ENCODE measurements at places on chromosomes 5 and 9. TPM values are rescaled to one million over a fixed set of nuclear protein-coding genes. Genes with fewer than 3 reads are reported as not detected.

The BAAT gene
- total RNA-seq = 0.07 TPM

The ZBED3 gene
- total RNA-seq = 2.2 TPM

DNA sequence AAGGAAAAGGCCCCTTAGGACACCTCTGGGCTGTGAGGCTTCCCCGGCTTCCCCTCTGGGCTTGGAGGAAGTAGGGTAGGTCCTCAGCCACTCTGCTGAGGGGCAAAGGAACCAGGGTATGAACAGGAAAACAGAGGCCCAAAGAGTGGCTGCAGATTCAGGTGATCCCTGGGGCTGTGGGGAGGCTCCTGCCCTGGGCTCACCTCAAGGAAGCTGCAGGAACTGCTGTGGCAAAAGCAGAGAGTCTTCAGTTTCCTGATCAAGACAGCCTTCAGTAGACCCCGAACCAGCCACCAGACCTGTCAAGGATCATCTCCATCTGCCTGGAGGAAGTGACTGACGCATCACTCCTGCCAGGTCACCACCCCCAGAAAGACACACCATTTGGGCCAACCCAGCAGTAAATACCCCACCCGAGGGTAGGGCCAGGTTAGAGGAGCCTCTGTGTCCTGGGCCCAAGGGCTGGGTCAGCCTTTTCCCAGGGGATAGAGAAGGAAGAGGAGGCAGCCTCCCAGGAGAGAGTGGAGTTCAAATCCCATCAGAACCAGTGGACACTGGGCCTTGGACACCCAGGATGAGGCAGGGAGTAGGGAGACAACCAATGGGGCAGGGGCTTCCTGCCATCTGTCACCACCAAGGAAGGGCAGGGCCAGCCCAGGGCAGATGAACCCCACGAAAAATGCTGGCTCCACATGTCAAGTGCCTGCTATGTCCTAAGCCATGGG, 5.8 kb upstream of the ST6GALNAC6 start:
- DNase-seq = peak; percentile 77

GRCh38 chr5:169142264-169142970, 158.5 kb downstream of the SLIT3 start:
- no peak for DNase-seq

GRCh38 chr9:76153339-76153738, 240.9 kb downstream of the RFK start:
- no peak for DNase-seq

- DNase-seq = no peak
Observed at GRCh38 chr5:1401536-1402138, 43.6 kb downstream of the SLC6A3 start.

All from activated CD4-positive, alpha-beta T cell treated with anti-CD3 and anti-CD28 coated beads for 36 hours (primary cell).